CD4-positive, alpha-beta T cell treated with Interleukin-4 for 4 hours (primary cell): ENCODE measurements at places on chromosomes 3 and 15.

- DNase-seq = no peak
These were observed 16.0 kb upstream of the PTX3 start for GRCh38 chr3:157420606-157421130.

GRCh38 chr15:34373951-34374350 is 7.0 kb upstream of the LPCAT4 start:
- no peak for DNase-seq

DNA sequence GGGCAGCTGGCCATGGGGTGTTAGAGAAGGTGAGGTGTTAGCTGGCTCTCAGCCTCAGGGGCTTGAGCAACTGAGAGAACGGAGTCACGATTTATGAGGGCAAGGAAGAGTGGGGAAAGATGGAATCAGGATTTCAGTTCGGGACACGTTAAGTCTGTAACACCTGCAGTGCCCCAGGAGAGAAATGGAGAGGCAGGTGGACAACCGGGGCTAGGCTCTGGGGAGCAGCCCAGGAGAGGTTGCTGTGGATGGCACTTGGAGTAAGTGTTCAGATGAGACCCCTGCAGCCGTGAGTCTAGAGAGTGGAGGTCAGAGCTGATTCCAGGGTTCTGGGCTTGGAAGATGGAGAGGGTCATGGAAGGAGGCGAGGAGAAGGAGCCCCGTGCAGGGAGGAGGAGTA is 237.9 kb downstream of the OCA2 start:
- DNase-seq = no peak

DNA sequence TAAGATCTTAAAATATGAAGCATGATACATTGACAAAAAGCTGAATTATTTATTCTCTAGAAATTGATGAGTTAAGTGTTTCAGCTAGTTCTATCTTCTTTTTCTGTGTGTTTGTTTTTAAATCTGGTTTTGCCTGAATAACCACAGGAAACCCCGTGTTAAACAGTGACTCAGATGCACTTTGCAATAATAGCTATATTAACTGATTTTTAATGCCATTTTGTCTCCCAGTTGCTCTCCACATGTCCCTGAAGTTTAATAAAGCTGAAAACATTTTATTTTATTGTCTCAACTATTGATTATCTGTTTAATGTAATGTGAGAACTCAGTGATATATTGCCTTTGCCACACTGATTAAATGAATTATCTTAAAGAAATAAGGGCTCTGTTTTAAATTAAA is 42.8 kb upstream of the ROBO1 start:
- DNase-seq = no peak

- no peak for DNase-seq
These were observed at the start of gene CASR for GRCh38 chr3:122183521-122183892. TSS of gene CASR (plus strand) at chr3:122183668. CDS start at chr3:122254190, 70,522 bp downstream.

- no peak for DNase-seq
These were observed 123.1 kb upstream of the STRIT1 start for GRCh38 chr3:155416500-155417118.

GRCh38 chr3:127491323-127491722 is 99.2 kb downstream of the TPRA1 start:
- no peak for DNase-seq

DNA sequence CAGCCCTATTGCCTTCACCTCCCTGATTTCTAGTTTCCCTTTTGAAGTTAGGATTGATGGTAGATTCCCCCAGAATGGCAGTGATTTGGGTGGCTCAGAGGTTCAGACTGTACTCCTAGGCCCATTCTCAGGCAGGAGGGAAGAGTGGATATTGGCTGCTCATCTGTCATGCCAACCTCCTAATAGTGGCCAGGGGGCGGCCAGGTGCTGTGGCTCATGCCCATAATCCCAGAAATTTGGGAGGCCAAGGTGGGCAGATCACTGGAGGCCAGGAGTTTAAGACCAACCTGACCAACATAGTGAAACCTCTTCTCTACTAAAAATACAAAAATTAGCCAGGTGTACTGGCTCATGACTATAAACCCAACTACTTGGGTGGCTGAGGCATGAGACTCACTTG is 11.3 kb downstream of the RRP9 start:
- no peak for DNase-seq

GRCh38 chr15:49898575-49899283 is 220.3 kb downstream of the ATP8B4 start:
- no peak for DNase-seq

DNA sequence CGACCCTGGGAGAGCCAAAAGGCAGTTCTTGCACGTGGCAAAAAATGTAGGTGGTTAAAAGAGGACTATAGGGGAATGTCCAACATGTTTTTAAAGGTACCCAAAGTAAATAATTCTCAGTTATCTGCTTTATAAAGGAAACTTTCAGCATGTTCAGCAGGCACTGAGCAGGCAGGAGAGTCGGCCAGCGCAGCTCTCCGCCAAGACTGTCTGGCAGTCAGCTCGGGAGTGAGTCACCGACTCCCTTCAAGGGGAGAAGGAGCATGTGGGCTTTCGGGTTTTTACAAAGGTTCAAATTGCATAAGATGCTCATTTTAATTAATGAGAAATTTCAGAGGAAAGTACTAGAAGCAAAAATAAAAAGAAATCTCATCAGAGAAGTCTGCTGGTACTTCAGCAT is 7.0 kb downstream of the GABRA5 start:
- no peak for DNase-seq

DNA sequence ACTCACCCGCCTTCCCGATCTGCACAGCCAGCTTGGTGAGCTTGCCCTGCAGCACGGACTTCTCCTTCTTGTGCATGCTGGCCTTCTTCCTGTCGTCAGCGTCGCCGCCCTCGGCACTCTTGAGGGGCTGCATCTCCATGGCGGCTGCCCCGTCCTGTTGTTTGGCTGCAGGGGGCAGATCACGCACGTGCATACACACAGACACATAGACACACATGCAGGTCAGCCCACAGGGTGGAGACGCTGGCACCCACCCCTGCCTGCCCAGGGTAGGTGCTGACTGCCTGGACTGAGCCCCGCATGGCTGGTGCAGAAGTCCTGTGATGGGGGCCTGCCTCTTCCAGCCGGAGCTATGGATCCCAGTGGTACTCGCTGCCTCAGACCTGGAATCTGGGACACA is 57.3 kb upstream of the SEC13 start:
- DNase-seq = no peak
